ENCODE measurements at places on chromosomes 5 and 9. TPM values are rescaled to one million over a fixed set of nuclear protein-coding genes. Genes with fewer than 3 reads are reported as not detected.

- H3K27ac ChIP-seq, result no peak overlapping the region
- DNase-seq, result no peak
- no peaks in the 10 kb centered on the region for H3K36me3 ChIP-seq
- H3K4me1 ChIP-seq, result no peaks in the 10 kb centered on the region
These were observed 30.9 kb upstream of the FAM169A start for GRCh38 chr5:74897049-74897448.

GRCh38 chr5:50767588-50767987 is 101.2 kb downstream of the PARP8 start:
- no peaks in the 10 kb centered on the region for H3K27me3 ChIP-seq
- no peak for DNase-seq
- peaks cover 42% of the 10 kb centered on the region for H3K36me3 ChIP-seq
- no peak overlapping the region for H3K4me3 ChIP-seq
- peaks cover 11% of the 10 kb centered on the region for H3K4me1 ChIP-seq

DNA sequence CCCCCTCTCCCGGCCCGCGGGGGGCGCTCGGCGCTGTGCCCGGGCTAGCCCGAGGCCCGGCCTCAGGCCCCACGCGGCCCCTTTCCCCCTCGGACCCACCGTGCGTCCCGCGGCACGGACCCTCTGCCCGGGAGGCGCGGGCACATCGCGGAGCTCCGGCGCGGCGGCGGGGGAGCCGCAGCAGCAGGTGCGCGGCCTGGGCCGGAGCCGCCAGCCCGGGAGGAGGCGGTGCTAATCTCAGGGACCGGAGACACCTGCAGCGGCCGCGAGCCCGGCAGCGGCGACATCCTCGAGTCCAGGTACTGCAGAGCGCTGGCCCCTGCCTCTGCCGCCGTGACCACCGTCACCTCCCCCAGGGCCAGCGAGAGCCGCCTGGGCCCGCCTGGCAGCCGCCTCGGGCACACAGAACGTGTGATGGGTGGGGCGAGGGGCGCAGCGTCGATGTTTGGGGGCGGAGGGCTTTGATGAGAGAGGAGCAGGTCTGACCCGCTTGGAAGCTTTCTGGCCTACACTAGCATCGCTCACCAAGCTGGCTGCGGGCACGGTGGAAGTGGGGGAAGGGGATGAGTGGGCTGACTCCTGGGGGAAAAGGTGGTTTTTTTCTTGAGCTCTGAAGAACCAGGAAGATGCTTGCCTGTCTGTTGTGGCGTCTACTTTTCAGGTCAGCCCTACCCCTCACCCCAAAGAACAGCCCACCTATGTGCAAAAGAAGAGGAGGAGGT is 524 bp downstream of the CYFIP2 start:
- H3K36me3 ChIP-seq, result peaks cover 35% of the 10 kb centered on the region
- no peak for DNase-seq
- peaks cover 67% of the 10 kb centered on the region for H3K4me1 ChIP-seq
- H3K4me3 ChIP-seq, result peak overlapping the region; percentile 93
- H3K27ac ChIP-seq, result peak overlapping the region; percentile 84
- no peaks in the 10 kb centered on the region for H3K27me3 ChIP-seq

GRCh38 chr9:16459421-16460148 is 410.9 kb downstream of the BNC2 start:
- no peaks in the 10 kb centered on the region for H3K27me3 ChIP-seq
- H3K36me3 ChIP-seq, result no peaks in the 10 kb centered on the region
- no peaks in the 10 kb centered on the region for H3K4me1 ChIP-seq
- no peak overlapping the region for H3K27ac ChIP-seq
- no peak overlapping the region for H3K4me3 ChIP-seq

DNA sequence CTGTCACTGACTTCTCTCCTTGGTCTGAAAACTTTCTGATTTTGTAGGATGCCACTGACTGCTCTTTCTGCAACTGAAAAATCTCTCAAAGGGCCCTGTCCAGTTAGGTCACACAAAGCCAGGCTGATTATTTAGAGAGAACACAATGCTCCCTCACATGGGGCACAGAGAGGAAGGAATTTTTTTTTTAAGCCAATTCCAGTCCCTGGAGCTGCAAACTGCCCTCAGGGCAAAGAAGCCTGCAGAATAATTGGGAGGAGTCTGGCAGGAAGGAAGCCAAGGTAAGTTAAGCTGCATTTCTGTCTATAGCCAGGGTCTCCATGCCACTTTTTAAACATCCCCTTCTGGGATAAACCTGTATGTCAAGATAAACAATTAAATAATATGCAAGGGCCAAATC is 305.5 kb downstream of the ZSWIM6 start:
- H3K27me3 ChIP-seq, result peaks cover 6% of the 10 kb centered on the region
- H3K4me1 ChIP-seq, result no peaks in the 10 kb centered on the region
- H3K36me3 ChIP-seq, result no peaks in the 10 kb centered on the region

DNA sequence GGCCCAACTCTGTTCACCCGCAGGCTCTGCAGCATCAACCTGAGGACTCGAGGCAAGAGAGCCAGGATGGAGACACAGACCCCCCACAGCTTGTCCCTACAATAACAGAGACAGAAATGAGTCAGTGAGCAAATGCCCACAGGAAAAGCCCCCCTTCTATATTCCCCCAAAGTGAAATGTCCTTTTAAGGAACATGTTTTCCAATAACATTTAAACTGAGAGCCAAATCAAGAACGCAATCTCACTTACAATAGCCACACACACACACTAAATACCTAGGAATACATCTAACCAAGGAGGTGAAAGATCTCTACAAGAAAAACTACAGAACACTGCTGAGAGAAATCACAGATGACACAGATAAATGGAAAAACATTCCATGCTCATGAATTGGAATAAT is 49.0 kb downstream of the TEX10 start:
- H3K4me3 ChIP-seq, result no peak overlapping the region
- no peak overlapping the region for H3K27ac ChIP-seq
- peaks cover 60% of the 10 kb centered on the region for H3K36me3 ChIP-seq
- H3K27me3 ChIP-seq, result no peaks in the 10 kb centered on the region
- DNase-seq, result no peak

Gene PCDH12
- total RNA-seq, result 0.14 TPM

DNA sequence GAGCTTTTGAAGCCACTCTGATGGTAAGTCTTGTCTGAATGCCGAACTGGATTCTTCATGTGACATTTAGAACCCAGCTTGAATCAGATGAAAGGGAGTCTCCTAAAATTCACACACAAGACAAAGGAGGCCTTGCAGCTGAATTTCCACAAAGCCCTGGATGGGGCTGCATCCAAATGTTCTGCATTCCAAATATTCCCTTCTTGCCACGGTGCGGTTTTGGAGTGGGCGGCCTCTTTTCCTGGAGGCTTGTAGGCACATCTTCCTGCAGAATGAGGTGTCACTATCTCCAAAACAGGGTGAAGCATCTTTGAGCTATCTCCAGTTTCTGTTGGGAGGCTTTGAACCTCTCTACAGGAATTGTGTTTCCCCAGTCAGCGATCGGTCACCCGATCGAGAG is 342.7 kb downstream of the ARHGEF28 start:
- H3K27ac ChIP-seq, result no peak overlapping the region
- H3K36me3 ChIP-seq, result no peaks in the 10 kb centered on the region
- no peaks in the 10 kb centered on the region for H3K4me1 ChIP-seq
- peaks cover 7% of the 10 kb centered on the region for H3K27me3 ChIP-seq
- DNase-seq, result no peak

Data from activated naive CD8-positive, alpha-beta T cell treated with anti-CD3 and anti-CD28 coated beads, Interleukin-2, amount 10 ng/mL, durations not matched to agents 7 days and 5 days (primary cell).